ENCODE measurements at places on chromosomes 16 and 17.

DNA sequence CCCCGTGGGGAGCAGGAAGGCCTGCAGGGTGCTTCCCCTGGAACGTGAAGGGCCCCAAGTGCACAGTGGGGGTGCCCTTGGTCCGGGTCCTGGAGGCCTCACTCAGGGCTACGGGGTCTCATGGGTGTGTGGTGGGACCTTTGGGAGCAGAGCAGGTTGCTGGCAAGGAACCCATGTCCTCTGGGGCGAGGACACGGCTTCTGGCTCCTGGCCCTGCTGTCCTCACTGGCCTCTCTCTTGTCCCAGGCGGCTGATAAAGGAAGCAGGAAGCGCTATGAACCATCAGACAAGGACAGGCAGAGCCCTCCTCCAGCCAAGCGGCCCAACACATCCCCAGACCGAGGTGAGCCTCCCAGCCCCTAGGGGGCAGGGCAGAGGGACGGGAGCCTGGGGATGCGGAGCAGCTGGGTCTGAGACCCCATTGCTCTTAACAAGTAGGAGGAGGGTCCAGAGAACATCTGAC is 9.8 kb upstream of the IL17C start:
- DNase-seq, result no peak

- DNase-seq, result no peak
Observed at GRCh38 chr16:68022278-68022727, 729 bp downstream of the DDX28 start.

DNA sequence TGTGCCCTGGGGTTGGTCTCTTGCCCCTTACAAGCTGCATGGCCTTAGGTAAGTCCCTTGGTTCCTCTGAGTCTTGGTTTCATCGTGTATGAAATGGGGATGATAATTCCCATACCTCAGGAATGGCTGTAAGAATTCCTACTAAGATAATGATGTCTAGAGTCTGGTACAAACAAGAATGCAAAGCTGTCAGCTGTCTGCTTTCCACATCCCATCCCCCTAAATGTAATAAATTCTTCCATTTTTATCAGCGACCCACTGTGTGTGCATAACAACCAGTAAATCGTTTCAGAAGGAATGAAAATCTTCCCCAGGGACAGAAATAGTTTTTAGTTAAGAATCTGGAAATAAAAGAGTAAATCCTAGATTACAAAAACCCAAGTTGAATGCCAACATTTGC is 95.4 kb downstream of the CPPED1 start:
- DNase-seq, result no peak

GRCh38 chr16:85142129-85142513 is 29.8 kb upstream of the CIBAR2 start:
- no peak for DNase-seq

GRCh38 chr17:81917565-81918332 is at the start of gene SIRT7:
Gene SIRT7, minus strand, starts transcription at chr17:81918176. Its CDS starts 45 bp downstream, at chr17:81918131.
- DNase-seq, result peak; percentile 73

DNA sequence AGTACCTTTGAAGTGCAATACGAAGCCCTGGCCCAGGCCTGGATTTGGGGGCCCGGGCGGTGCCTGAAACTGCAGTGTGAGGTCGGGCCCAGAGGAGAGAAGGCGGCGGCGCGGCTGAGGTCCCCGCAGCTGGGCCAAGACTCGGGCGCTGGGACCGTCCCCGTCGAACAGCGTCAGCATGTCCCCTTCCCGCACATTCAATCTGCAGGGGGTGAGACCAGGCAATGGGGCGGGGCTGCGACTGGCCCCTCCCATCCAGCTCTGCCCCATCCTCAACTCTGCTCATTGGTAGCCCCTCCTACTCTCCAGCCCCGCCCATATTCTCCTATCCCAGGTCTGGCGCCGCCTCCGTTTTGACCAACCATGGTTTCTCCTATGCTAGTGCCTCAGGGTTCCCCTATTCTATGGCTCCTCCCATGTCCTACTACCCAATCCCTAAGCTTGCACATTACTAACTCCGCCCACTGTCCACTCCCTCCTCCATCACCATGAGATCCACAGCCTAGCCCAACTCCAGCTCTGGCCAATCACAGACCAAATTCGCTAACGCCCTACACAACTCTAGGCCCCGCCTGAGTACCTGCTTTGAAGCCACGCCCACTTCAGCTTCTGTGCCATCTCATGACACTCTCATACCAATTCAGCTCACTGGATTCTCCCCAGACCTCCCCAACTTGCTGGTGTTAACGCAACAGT is 14.4 kb upstream of the CDIPT start:
- no peak for DNase-seq

- DNase-seq, result no peak
Observed at GRCh38 chr16:67740391-67740790, 21.3 kb upstream of the GFOD2 start.

GRCh38 chr16:83972256-83973008 is 4.4 kb downstream of the NECAB2 start:
- no peak for DNase-seq

- DNase-seq, result no peak
Observed at GRCh38 chr16:5873221-5873620, 775.6 kb upstream of the EEF2KMT start.

GRCh38 chr17:81044428-81044763 is 9.4 kb downstream of the BAIAP2 start:
- DNase-seq, result no peak

GRCh38 chr17:79413611-79414010 is 197.2 kb downstream of the RBFOX3 start:
- DNase-seq, result peak; percentile 75

DNA sequence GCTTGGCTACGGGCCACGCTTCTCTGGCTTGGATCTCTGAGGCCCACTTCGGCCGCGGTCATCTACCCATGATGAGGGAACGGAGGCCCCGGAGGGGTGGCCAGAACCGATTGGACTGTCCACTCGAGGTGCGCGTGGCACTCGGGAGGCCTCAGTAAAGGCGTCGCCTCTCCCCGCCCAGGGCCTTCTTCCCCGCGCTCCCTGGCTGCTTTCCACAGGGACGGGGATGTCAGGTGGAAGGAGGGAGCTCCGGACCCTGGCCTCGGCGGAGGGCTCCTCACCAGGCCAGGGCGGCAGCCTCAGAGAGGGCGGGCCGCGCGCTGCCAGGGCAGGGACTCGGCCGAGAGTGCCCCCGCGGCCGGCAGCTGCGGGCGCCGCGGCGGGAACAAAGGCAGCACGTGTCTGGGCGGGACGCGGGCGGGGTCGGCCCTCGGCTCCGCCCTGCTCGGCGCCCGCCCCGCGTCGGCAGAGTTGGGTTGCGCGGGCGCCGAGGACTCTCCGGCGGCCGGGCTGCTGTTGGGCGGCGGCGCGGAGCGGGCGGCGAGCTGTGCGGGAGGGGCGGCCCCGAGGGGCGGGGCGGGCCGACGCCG is 587 bp upstream of the CDK5R1 start:
- peak; percentile 87 for DNase-seq

GRCh38 chr16:52570495-52571091 is 23.6 kb upstream of the TOX3 start:
- no peak for DNase-seq

- DNase-seq, result no peak
Observed at GRCh38 chr17:82177761-82178498, 34.7 kb downstream of the CCDC57 start.

DNA sequence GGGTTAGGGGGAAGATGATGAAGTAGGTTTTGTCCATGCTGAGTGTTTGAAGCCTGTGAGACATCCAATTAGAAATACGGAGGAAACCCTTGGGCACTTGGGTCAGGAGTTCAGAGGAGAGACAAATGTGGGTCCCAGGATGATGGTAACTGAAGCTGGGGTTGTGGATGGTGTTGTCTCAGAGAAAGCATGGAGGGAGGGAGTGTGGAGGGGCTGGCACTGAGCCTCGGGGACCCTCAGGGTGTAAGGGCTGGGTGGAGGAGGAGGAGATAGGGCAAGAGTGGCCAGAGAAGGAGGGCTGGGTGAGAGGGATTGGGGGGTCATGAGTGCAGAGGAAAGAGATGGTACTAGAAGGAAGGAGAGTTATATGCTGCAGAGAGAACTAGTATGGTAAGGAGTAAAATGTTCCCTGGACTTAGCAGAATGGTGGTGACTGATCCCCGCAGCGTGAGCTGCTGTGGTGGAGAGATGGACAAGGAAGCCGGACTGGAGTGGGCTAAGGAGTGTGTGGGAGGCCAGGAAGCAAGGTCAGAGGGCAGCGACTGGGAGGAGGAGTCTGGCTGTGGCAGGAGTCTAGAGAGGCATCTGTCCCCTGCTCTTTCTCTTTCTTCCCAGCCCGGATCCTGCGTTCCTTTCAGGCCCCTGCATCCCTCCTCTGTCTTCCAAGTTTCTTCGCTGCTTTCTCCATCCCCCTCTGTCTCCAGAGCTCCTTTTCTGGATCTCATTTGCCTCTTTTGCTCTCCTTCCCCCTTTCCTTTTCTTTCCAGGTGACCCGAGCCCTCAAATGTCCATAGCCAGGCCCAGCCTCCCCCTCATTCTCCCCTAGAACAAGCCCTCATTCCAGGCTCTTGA is 3.9 kb upstream of the COL1A1 start:
- no peak for DNase-seq

DNA sequence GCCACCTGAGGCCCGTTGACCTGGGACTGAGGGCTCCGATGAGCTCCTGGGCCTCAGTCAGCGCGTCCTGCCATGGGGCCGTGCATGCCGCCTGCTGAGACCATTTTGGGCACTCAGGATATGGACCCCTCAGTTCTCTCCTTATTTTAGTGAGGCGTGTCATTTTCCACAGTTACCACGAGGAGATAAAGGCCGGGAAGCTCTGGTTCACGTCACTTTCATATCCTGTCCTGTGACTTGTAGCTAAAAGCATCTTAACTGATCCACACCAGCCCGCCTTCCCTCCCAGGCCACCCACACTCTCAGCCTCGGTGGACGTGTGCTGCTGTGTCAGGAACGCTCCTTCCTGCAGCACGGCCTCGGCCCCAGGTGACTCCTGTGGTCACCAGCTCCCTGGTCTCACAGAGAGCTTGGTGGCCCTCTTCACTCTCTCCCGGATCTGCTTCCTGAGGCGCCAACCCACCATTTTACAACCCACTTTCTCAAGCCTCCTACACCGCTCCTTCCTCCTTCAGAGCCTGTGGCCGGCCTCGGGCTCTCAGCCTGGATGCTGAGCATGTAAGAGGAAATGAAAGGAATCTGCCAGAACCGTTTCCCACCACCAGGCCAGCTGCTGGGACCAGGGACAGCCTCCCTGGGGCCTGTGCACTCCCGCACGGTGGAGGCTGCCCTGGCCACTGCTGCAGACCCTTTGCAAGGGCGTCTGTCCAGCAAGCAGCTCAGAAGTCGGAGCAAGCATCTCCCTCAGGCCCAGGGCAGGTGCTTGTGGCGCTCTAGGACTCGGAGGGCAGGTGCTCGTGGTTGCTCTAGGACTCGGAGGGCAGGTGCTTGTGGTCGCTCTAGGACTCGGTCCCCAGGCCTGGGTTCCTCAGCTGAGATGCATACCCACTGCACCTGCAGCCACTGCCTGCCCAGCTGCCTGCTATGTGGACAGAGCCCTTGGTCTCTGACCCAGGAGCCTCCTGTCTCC is 23.9 kb upstream of the FASN start:
- DNase-seq, result no peak

DNA sequence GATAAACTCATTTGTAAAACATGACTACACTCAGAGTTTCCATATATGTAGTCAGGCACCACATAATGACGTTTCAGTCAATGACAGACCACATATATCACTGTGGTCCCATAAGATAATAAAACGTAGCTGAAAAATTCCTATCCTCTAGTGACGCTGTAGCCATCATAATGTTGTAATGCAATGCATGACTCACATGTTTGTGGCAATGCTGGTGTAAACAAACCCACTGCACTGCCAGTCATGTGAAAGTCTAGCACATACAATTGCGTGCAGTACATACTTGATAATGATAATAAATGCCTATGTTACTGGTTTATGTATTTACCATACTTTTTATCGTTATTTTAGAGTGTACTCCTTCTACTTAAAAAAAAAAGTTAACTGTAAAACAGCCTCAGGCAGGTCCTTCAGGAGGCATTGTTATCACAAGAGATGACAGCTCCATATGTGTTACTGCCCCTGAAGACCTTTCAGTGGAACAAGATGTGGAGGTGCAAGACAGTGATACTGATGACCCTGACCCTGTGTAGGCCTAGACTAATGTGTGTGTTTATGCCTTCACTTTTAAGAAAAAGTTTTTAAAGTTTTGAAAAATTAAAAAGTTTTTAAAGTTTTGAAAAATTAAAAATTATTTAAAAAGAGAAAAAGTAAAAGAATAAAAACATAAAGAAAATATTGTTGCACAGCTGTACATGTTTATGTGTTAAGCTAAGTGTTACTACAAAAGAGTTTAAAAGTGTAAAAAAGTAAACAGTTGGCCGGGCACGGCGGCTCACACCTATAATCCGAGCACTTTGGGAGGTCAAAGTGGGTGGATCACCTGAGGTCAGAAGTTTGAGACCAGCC is 9.0 kb downstream of the STAT5B start:
- no peak for DNase-seq

DNA sequence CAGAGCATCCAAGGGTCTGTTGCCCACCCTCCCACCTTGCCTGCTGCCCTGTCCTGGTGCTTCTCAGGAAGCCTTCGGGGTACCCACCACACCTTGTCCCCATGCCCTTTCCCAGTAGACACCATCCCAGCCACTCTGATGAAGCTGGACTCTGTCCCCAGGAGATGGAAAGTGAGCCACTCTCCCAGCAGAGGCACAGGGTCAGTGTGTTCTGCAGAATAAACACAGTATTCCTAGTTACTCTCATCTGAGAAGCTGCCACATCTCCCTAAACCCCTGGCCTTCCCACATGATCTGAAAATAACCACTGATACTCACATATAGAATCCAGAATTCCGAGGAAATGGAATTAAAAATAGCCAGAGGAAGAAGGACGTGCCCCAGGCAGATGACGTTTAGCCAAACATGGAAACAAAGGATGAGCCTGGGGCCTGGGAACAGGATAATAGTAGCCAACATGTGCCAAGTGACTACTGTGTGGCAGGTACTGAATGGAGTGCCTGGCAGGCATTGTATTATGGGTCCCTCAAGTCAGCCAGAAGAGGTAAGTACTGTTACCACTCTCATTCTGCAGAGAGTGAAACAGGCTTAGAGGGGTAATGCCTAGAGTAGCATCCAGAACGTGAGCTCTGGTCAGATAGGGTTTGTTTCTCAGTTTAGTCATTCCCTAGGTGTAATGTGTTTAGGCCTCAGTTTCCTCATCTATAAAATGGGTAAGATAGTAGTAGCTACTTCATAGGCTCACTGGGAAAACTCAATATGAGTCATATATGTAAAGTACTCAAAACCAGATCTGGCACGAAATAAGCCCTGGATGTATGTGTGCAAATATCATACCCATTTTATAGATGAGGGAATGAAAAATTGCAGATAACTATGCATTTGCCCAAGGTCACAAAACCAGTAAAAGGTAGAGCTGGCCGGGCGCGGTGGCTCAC is 20.8 kb upstream of the PEMT start:
- DNase-seq, result no peak

DNA sequence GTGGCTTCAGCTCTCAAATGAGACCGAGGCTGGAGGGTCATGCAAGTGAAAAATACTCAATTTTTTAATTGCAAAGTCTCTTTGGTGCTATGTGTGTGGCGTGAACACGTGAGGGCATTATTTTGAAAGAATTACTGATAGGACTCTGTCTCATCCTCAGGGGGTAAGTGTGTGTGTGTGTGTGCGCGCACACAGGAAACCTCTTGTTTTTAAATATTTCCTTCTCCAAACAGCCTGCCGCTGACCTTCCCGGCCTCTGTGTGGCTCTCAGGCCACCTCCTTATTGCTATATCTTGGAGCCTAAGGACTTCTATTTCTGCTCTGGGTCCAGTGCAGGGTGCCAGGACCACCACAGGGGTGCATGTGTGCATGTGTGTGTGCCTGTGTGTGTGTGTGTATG is 99.7 kb downstream of the CMIP start:
- DNase-seq, result no peak

All from COR-L47 (cell line).